SK-N-MC (cell line): ENCODE measurements at places on chromosomes 2 and 18.

GRCh38 chr2:123928358-123928757, 96.7 kb upstream of the CNTNAP5 start:
- DNase-seq = no peak

- no peak for DNase-seq
These were observed 407.2 kb downstream of the PTPRM start for GRCh38 chr18:7974200-7974874.

GRCh38 chr2:33505966-33506365, 29.5 kb downstream of the RASGRP3 start:
- DNase-seq = no peak

DNA sequence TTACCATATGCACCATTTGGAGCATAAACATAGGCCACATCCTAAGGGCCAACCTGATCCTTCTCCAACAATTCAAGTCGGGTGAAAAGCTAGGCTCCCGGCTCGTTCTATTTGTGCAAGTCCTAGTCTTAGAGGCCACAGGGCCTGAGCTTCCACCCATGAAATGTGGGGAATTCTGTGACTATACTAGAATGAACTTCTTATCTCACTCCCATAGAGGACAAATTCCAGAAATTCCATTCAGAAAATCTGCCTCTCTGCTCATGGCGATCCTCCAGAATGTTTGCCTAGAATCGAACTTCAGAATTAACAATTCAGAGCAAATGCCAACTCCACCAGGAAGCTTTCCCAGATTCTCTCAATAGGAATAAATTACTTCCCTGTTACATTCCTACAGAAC, 187.9 kb downstream of the BCL11A start:
- DNase-seq = no peak
